Lower lobe of right lung (tissue), 2 donors: ENCODE measurements at places on chromosomes 12 and 14. TPM values are rescaled to one million over a fixed set of nuclear protein-coding genes. Genes with fewer than 3 reads are reported as not detected.

DNA sequence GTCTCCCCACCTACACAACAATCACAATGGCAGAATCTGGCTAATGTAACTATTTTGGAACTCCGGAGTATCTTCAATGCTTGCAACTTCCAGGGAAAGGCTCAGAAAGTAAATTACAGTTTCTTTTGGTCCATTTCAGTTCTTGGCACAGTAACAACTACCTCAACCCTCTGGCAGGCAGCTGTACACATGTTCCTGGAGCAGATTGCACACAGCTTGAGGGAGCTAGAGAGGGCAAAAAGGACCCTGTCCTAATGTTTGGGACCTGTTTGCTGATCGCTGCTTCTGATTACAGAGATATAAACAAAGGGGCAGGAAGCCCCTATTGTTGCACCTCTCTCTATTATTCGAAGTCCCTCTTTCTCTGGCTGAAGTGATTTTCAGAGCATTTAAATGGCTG lies 35.2 kb upstream of the SLC38A1 start:
- H3K27ac ChIP-seq, result no peak overlapping the region
- H3K27me3 ChIP-seq, result no peaks in the 10 kb centered on the region
- no peak for DNase-seq
- no peaks in the 10 kb centered on the region for H3K4me1 ChIP-seq

- H3K27me3 ChIP-seq, result no peaks in the 10 kb centered on the region
- DNase-seq, result no peak
- H3K4me1 ChIP-seq, result peaks cover 6% of the 10 kb centered on the region
- H3K4me3 ChIP-seq, result no peak overlapping the region
Measured at GRCh38 chr14:55851301-55851700, 266.9 kb upstream of the PELI2 start.

GRCh38 chr12:130826151-130826801 lies 12.8 kb downstream of the STX2 start:
- peaks cover 32% of the 10 kb centered on the region for H3K36me3 ChIP-seq
- H3K27me3 ChIP-seq, result no peaks in the 10 kb centered on the region
- H3K4me1 ChIP-seq, result peaks cover 11% of the 10 kb centered on the region
- H3K4me3 ChIP-seq, result no peak overlapping the region

DNA sequence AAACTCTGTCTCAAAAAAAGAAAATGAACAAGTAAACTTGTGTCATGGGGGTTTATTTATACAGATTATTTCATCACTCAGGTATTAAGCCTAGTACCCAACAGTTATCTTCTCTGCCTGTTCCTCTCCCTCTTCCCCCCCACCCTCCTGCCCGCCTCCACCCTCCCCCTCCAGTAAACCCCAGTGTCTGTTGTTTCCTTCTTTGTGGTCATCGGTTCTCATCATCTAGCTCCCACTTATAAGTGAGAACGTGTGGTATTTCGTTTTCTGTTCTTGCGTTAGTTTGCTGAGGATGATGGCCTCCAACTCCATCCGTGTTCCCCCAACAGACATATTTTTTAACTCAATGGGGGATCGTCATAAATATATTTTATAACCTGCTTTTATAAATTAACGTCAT lies 12.3 kb downstream of the IL31 start:
- no peak for DNase-seq
- no peaks in the 10 kb centered on the region for H3K36me3 ChIP-seq
- no peaks in the 10 kb centered on the region for H3K4me1 ChIP-seq
- H3K27me3 ChIP-seq, result no peaks in the 10 kb centered on the region
- H3K4me3 ChIP-seq, result no peak overlapping the region
- H3K27ac ChIP-seq, result no peak overlapping the region

EGLN3 gene
- 10.5 TPM for total RNA-seq

MYO1H gene
- total RNA-seq, result 0.30 TPM

PKP2 gene
- 3.0 TPM for total RNA-seq

DNA sequence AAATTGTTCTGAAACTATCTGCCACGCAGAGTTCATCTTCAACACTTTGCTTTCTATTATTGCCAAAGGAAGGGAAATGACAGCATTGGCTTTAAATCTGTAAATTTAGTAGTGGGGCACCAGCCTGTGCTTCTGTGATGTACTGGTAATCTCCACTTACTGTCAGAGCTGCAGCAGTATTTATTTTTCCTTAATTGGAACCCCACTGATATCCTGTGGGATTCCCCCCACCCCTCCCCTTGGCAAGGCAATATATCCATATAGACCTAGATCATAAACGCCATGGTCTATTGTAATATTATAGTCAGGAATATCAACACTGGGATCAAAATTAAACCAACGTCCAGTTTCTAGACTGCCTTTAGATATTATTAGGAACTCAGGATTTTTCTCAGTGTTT lies 96.7 kb downstream of the RMST start:
- no peak overlapping the region for H3K4me3 ChIP-seq
- H3K27ac ChIP-seq, result no peak overlapping the region
- H3K27me3 ChIP-seq, result no peaks in the 10 kb centered on the region
- H3K36me3 ChIP-seq, result no peaks in the 10 kb centered on the region
- DNase-seq, result no peak

VWF gene
- total RNA-seq, result 468 TPM

GRCh38 chr14:25033358-25033757 lies 16.6 kb downstream of the STXBP6 start:
- no peak for DNase-seq
- H3K4me3 ChIP-seq, result no peak overlapping the region
- H3K4me1 ChIP-seq, result no peaks in the 10 kb centered on the region
- no peak overlapping the region for H3K27ac ChIP-seq
- no peaks in the 10 kb centered on the region for H3K27me3 ChIP-seq
- no peaks in the 10 kb centered on the region for H3K36me3 ChIP-seq

GRCh38 chr14:68144051-68144681 lies 324.6 kb downstream of the RAD51B start:
- no peaks in the 10 kb centered on the region for H3K27me3 ChIP-seq
- H3K4me3 ChIP-seq, result no peak overlapping the region
- peaks cover 63% of the 10 kb centered on the region for H3K4me1 ChIP-seq
- H3K27ac ChIP-seq, result peak overlapping the region; percentile 74
- no peak for DNase-seq

CISTR gene
- not detected for total RNA-seq

C12orf42 gene
- not detected for total RNA-seq

DNA sequence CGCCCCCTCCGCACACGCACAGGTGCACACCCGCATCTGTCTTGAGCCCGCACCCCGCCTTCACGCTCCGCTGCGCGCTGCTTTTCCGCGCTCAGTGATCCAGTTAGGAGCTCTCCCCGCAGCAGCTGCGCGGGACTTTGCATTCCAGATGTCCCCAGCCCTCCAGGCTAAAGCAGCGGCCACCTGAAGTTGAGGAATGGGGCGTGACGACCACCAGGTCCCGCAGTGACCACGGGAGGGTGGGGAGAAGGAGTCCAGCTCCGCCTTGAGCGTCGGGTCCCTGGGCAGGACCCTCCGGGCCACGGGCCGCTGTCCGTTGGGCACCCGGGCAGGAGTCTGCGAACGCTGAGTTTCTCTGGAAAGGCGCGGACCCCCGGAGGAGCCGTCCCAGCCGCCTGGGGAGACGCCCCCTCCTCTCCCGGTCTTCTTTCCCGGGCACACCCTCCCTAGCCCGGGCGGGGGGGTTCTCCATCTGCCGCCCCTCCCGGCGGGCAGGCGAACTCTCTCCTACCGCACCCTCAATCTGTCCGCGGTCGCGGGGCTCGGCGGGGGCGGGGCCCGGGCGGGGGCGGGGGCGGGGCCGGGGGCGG lies 334 bp upstream of the TMEM132C start:
- peak overlapping the region; percentile 27 for H3K4me3 ChIP-seq
- H3K27me3 ChIP-seq, result peaks cover 33% of the 10 kb centered on the region
- H3K27ac ChIP-seq, result no peak overlapping the region
- DNase-seq, result no peak

DNA sequence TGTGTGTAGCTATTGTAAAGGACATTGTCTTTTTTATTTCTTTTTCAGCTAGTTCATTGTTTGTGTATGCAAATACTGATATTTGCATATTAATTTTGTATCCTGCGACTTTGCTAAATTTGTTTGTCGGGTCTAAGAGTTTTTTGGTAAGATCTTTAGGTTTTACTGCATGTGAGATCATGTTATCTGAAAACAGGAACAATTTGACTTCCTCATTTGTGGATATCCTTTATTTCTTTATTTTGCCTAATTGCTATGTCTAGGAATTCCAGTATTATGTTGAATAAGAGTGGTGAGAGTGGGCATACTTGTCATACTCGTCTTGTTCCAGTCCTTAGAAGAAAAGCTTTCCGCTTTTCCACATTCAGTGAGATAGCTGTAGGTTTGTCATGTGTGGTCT lies 28.8 kb downstream of the SIX4 start:
- no peak overlapping the region for H3K27ac ChIP-seq
- DNase-seq, result no peak
- H3K27me3 ChIP-seq, result no peaks in the 10 kb centered on the region
- H3K4me3 ChIP-seq, result no peak overlapping the region

DNA sequence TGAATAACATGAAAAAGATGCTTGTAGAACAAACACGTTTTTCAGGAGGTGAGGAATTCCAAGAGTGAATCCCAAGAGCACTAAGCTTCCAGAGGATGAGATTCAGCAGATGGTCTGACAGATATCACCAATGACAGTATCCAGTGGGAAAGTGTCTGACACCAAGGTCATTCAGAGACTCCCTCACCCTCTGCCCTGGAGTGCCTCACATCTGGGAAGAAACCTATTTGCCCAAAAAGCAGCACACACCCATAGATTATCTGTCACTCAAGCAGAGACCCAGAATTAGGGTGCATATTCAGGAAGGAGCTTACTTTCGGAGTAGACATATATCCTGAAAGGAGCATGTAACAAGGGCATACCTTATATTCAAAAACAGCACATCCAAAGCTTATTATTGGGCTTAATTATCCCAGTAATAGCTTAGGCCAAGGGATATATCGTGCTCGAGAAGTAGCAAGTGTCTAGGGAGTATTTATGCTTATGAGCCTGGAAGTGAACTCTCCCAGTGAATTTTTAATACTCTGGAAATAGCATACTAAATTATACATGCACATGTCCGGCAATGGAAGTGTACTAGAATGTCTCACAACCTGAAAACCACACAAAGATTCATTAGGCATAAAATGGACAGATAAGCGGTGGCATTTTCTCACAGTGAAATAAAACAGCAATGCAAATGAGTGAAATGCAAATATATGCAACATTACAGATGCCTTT lies 998.1 kb upstream of the TMEM132C start:
- no peak overlapping the region for H3K27ac ChIP-seq
- no peak overlapping the region for H3K4me3 ChIP-seq
- no peaks in the 10 kb centered on the region for H3K4me1 ChIP-seq
- no peaks in the 10 kb centered on the region for H3K27me3 ChIP-seq
- H3K36me3 ChIP-seq, result no peaks in the 10 kb centered on the region

DNA sequence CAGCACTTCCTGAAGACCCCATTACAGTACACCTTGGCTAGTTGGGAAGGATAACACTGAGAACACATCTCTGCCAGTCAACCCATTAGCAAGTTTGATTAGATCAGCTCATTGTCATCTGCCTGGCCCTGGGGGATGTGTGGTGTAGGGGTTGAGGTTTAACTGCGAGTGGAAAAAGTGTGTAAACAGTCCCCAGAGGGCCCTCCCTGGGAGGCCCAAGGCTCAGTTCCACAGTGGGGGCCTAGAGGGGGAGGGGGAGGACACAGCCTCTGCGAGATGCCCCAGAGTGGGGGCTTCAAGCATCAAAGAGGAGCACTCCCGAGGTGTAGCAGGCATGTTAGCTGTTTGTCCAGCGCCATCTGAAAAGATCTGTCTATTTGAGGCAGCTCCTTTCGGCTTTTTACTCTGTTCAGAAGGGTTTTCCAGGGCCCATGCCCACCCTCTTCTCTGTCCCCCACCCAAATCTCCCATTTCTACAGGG lies 344 bp downstream of the LPAR5 start:
- DNase-seq, result no peak
- H3K36me3 ChIP-seq, result no peaks in the 10 kb centered on the region
- H3K27ac ChIP-seq, result peak overlapping the region; percentile 60
- peak overlapping the region; percentile 7 for H3K4me3 ChIP-seq

C12orf56 gene
- total RNA-seq, result not detected

DNA sequence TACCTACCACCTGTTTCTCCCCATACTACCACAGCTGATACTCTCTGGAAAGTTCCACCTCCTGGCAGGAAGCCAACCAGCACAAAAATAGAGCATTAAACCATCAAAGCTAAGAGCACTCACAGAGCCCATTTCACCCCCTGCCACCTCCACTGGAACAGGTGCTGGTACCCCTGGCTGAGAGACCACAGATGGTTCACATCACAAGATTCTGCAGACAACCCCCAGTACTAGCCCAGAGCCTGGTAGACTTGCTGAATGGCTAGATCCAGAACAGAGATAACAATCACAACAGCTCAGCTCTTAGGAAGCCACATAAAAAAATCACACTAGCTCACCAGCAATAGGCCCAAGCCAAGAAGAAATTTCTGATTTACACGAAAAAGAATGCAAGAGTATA lies 855.2 kb downstream of the FSCB start:
- DNase-seq, result no peak
- no peak overlapping the region for H3K27ac ChIP-seq
- no peaks in the 10 kb centered on the region for H3K36me3 ChIP-seq
- H3K4me3 ChIP-seq, result no peak overlapping the region
- H3K4me1 ChIP-seq, result no peaks in the 10 kb centered on the region

RFX4 gene
- total RNA-seq, result not detected

DNA sequence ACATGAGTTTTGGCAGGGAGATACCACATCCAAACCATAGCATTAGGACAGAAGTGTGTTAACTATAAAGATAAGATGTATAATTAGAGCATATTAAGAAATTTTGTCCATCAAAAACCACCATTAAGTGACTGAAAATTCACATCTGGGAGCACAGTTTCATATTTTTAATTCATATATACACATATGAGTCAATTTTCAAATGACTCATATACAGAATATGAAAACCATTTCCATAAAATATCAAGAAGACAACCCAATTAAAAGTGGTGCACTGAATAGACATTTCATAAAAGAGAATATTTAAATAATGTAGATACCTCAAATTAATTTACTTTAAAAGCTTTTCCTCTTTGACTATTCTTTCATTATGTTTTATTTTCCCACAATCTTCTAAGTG lies 25.3 kb downstream of the MUCL1 start:
- DNase-seq, result no peak
- H3K4me1 ChIP-seq, result no peaks in the 10 kb centered on the region
- no peak overlapping the region for H3K27ac ChIP-seq
- no peaks in the 10 kb centered on the region for H3K27me3 ChIP-seq
- no peaks in the 10 kb centered on the region for H3K36me3 ChIP-seq

GRCh38 chr12:108320507-108321293 lies 18.4 kb downstream of the CMKLR1 start:
- H3K36me3 ChIP-seq, result no peaks in the 10 kb centered on the region
- no peak overlapping the region for H3K4me3 ChIP-seq
- DNase-seq, result no peak
- no peak overlapping the region for H3K27ac ChIP-seq
- no peaks in the 10 kb centered on the region for H3K27me3 ChIP-seq

AQP6 gene
- 0.09 TPM for total RNA-seq

GRCh38 chr12:119649202-119649808 lies 18.6 kb upstream of the PRKAB1 start:
- no peaks in the 10 kb centered on the region for H3K27me3 ChIP-seq
- no peak overlapping the region for H3K4me3 ChIP-seq
- H3K4me1 ChIP-seq, result peaks cover 3% of the 10 kb centered on the region

EFS gene
- 11.5 TPM for total RNA-seq
